Posterior vena cava (tissue), 2 donors: ENCODE measurements at places on chromosomes 3 and 15.

- no peak for DNase-seq
Measured at GRCh38 chr3:175731543-175731942, 872.4 kb downstream of the NAALADL2 start.

- DNase-seq = no peak
Measured at GRCh38 chr3:7788881-7789280, 712.7 kb upstream of the LMCD1 start.

DNA sequence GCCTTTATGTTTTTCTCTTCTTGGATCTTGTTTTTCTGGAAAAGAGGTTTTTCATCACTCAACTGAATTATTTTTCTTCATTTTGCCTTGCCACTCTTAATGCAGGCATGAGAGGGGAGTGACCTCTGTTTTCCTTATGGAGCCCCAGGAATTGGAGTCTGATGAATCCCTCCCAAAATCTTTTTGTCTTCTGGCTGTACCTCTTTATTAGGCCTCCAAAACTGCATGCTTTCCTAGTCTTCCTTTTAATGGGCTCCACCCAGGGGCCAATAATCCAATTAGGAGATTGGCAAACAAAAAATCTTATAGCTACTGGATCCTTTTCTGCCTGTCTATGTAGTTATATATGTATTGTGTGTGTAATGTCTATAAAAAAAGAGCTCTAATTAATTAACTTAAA is 192.4 kb upstream of the PEX5L start:
- DNase-seq = no peak

DNA sequence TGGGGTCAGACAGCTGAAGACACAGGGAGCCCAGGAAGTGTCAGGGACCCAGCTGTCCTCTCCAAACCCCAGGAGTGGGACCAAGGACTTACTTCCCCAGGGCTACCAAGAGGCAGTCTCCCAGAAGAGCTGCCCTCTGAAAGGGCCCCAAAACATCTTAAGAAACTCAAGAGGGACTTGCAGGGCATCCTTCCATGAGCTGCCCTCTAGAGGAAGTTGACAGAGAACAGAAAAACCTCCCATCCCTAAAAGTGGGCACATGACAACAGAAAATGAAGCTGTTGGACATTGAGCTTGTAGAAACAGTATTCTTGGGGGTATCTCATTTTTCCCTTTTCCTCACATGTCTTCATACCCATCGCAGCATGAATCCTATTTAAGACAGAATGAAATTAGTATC is 58.9 kb downstream of the MECOM start:
- DNase-seq = no peak

DNA sequence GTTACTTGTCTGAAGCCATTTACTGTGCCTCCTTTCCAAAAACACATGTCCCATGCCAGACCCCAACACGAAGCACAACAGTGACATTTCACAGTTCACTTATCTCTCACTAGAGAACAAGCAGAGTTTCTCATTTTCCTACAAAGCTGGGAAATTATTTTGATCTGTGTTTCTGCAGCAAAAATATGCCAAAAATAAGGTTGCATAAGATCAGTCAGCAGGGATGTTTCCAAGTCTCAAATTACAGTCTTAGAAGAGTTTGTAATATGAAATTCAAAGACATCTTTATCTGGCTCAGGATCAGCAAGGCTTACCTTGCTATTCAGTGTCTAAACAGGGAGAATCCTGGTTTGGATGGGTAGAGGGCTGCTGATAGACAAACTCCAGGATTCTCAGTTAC is 75.5 kb downstream of the GJD2 start:
- DNase-seq = no peak

DNA sequence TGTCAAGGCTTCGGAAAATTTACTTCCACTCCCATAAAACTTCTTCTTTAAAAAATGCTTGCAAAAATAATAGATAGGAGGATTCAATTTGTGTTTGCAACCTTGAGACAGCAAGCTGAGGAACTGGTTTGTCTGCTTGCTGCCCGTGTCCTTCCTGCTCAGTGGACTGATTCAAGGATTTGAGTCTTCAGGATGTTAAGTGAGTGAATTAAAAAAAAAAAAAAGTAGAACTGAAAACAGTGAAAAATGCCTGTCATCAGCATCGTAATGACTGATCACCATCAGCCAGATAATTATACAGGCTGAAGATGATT is 453.7 kb downstream of the FGF12 start:
- DNase-seq = no peak

- DNase-seq = no peak
Measured at GRCh38 chr3:9019259-9019961, 56.1 kb upstream of the RAD18 start.

DNA sequence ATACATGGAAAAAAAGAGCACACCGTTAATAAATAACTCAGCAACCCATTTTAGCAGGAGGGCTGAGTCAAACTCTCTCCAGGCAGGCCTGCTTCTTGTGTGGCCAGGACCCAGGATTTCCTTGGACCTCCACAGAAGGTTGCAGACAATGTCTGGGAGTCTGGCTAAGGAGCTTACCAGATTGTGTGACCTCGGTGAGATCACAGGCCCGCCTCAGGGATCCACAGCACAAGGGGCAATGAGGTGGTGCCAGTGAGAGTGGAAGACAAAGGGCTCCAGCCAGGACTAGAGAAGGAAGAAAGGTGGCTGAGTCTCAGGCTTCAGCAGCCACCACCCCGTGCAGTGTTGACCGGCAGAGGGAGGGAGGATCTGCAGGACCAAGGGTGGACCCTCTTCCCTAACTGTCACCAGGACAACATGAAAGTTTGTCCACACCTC is 32.2 kb upstream of the SEC22A start:
- DNase-seq = no peak

DNA sequence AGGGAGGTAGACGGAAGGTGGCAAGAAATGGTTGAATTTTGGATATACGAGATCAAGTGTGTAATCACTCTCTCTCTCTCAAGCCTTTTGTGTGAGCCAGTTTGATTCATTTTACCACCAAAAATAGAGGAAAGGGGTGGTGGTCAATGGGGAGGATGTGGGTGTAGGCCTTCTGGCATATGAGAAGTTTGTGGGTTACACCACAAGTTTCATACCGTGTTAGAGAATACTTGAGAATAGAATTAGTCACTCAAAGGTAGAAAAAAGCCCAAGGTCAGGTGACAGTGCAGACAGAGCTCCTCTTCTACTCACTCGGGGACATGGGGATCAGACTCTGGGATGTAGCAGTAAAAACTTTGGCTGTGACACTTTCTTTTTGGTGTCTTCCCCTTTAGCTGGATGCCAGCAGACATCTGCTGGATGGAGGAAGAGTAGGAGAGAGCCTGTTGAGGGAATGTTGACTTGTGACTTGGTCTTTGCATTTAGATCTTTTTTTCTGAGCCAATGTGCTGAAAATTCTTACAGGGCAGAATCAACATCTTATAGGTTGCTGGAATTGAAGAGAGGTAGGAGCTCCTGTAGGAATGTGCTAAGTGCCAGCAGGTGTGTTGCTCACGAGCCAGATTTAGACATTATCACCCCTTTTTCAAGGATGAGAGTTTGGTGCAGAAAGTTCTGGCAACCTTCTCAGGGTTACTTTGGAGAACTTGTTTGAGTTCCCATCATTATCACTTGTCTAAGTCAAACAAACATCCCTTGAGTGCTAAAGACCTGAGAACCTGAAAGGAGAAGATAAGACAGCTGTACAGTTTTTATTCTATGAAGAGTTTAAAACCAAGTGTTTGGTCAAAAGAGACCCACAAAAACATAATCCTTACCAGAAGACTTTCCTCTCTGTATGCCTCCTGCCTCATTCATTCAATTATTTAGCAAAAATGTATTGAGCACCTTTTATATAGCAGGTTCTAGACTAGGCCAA is 43.9 kb upstream of the RYK start:
- DNase-seq = no peak

GRCh38 chr15:48989170-48989569 is 25.5 kb upstream of the SHC4 start:
- no peak for DNase-seq

DNA sequence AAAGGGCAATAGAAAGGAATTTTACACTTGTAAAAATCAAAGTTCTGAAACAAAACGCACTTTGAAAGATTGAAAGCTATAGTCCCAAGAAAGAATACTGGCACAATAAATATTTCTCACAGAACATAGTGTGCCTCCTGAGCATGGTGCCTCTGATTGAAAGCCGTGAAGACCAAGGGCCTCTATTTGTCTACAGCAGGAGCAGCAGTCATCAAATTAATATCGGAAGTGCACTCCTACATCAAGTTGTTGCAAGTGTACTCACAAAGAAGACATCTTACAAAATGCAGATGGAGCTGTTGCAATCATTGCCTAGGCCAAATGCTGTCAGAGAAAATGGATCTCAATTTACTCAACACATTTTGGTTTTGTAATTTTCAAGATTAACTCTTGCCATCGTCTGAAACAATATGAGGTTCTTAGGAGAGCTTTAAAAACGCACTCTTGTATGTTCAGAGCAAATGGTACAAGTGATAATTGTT is 9.2 kb upstream of the WDR49 start:
- DNase-seq = no peak

GRCh38 chr15:69253156-69253555 is 45.6 kb upstream of the PAQR5 start:
- DNase-seq = no peak

- DNase-seq = no peak
Measured at GRCh38 chr3:77348244-77348855, 308.5 kb downstream of the ROBO2 start.

DNA sequence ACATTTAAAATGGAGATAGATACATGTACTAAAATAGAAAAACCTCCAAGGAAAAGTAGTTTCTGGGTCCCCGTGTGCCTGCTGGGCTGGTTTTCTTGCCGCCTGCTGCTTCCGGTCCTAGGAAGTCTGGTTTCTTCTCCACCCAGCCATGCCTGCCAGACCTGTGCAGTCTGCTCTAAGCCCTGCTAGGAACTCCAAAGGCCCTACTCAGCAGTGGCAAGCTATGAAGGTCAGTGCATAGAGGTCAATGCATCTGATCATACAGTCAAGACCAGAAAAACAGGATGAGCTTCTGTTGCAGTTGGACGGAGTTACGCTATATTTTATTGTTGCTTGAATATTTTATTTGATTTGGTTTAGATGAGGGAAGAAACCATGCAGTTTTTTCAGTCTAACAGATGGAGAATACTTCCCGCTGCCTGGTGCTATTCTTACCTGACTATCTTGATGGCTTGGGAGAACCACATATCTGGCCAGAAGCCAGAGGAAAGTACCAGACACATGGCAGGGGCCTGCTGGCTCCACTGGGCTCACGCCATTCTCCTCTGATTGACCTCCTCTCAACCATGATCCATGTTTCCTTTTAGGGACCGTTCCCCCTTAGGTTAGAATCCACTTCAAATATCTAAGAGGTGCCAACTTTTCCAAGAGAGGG is 226.8 kb upstream of the ST8SIA2 start:
- DNase-seq = no peak

DNA sequence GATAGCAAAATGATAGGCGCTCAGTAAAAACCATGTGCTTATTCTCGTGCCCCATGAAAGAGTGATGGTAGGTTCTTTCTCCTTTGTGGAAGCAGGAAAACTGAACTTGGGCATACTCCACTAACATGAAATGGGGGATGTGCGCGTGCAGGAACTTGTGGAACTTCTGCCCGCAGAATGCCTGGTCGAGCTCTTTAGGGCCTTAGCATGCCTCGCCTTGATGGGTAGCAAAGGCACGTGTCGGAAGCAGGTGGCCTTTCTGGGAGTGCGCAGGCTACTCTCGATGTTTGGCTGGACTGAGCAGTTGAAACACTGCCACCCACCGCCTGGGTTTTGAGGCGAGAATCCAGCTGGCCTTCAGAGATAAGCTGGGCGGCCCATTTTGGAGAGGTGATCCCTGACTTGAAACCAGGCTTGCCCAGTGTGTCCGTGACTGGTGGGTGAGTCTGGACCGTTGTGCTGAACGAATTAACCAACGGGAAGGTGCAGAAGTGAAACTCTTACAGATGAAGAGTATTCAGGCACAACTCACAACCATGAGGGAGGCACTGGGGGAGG is 842 bp downstream of the PCCB start:
- peak; percentile 89 for DNase-seq

DNA sequence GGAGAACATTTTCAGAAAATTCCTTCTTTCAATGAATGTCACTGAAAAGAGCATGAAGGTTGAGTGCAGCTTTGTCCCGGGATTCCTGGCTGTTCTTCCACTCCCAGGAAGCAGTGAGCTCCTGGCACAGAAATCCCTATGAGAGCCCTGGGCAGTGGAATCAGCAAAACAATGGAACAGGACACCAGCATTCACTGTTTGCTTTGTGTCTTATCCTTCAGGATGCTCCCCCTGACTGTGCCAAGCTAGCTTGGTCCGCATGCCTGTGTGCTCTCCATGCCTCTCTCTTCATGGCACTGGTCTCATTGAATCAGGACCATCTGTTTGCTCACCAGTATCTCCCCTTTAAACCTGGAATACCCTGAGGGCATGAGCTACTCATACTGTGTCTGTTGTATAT is 102.0 kb upstream of the GADL1 start:
- no peak for DNase-seq

- DNase-seq = no peak
Measured at GRCh38 chr3:141242377-141243092, 10.9 kb downstream of the PXYLP1 start.

GRCh38 chr15:71654042-71654719 is 156.2 kb upstream of the NR2E3 start:
- DNase-seq = no peak

DNA sequence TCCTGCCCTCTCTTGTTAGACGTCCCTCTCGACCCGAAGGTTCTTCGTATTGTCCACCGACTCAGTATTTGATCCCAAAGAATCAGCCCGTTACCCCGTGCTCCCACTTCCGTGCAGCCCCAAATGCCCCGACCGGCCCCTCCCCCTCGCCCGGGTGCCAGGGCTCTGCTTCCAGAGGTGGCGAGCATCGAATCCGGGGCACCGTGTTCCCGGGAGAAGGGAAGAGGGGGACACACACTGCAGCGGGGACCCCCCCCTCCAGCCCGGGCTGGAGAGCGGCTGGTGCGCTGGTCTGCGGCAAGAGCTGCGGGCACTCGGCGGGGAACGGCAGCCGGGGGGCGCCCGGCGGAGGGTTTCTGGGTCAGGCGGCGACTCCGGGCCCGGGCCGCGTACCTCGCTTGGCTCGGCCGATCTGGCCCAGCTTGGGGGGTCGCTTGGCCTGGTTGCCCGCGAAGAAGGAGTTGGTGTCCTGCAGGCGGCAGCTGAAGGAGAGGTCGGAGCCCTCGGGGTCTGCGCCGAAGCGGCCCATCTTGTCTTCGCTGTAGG is 556 bp downstream of the CAMK2N2 start:
- peak; percentile 79 for DNase-seq

DNA sequence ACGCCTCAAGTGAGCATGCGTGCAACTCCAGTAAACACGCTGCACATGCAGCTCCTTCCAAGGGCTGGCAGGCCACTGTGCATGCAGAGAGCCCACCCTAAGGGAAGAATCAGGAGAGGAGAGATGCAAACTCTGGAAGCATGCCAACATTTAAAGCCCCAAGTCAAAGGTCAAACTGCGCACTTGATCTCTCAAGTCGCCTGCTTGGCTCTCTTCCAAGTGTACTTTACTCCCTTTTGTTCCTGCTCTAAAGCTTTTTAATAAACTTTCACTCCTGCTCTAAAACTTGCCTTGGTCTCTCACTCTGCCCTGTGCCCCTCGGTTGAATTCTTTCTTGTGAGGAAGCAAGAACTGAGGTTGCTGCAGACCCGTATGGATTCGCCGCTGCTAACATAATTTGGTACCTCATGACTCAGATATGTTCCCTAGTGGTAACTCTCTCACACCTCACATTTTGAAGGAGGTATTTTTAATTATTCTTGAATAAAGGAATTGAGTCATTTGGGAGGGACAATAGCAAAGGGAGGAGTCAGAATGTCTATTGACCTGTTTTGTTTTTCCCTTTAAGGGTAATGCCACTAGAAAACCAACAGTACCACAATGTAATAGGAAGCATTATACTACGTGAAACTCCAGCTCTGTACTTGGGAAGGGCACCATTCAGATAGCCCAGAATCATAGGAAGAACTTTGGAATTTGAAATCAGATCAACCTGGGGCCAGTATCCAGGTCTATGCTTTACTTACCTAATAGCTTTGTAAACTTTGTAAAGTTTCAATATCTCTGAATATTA is 19.6 kb upstream of the DGKG start:
- no peak for DNase-seq
